ENCODE measurements at places on chromosomes 11 and 22. TPM values are rescaled to one million over a fixed set of nuclear protein-coding genes. Genes with fewer than 3 reads are reported as not detected.

- no peak for DNase-seq
Measured at GRCh38 chr22:20965104-20965887, 1.8 kb upstream of the AIFM3 start.

DNA sequence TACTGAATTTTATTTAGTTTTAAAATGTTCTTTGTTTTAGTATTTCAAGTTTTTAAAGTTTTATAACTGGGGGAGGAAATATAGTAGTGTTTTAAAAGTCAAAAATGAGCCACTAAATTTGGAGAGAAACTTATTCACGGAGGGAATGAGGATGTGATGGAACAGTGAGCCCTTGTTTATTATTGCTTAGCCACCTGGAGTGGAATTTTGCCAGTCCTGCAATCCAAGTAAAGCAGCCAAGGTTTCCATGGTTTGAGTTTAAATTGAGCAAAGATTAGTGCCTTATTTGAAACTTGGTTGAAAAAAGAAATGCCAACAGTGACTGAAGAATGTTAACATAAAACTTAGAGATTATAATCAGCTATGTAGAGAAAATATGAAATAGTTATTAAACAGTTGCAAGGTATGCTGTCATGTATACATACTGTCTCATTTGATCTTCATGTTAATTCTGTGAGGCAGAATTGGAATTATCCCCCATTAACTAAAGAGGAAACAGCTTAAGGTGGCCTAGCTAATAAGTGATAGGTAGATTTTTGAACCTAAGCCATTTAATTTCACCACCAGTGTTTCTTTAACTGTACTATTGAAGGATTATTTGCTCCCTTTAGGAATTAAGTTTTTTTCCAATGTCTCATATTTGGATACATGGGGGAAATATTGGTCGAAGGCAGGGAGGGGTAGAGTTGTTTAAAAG lies 36.4 kb downstream of the SWAP70 start:
- DNase-seq = no peak

The GTSE1 gene
- total RNA-seq = 40.8 TPM

DNA sequence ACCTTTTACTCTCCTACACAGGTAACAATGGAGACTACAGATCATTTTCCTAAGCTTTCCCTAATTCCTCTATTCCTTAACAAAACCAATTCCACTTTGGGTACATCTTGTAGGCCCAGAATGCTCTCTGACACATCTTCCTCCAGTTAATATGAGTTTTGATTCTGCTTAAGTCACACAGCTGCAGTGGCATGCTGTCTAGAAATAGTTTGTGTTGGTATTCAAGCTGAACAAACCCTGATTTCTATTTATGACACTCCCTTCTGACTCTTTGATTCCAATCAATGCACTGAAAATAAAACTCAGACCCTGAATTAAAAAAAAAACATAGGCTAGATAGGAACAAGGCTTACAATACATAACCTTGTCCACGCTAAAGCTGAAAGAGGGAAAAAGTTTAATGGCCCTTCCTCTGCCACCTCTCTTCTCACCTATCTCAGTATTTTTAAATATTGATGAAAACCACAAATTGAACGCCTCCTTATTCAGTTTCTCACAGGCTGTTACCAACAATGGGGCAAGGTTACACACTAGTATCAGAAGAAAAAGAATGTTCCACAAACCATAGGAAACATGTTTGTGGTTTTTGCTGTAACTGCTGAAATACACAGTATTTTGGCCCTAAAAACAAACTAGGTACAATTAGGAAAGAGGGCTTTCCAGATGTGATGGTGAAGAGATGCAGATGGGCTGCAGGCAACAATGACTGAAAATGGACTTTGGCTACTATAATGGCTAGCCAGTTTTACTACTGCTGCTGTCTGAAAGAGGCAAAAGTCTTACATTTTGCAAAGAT lies 35.7 kb upstream of the GAB2 start:
- peak; percentile 62 for DNase-seq

DNA sequence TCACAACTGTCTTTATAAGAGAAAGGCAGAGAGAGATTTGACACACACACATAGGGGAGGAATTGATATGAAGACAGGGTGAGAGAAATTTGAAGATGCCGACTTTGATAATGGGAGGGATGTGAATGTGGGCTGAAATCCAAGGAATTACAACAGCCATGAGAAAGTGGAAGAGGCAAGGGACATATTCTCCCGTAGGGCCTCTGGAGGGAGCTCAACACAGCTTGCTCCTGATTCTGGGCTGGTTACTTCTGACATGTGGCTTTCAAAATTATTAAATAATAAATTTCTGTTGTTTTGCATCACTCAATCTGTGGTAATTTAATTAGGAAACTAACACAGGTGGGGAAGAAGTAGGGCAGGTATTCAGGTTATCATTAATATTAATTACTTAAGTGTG lies 282.9 kb downstream of the LUZP2 start:
- no peak for DNase-seq

- no peak for DNase-seq
Measured at GRCh38 chr11:106974831-106975230, 43.4 kb downstream of the GUCY1A2 start.

DNA sequence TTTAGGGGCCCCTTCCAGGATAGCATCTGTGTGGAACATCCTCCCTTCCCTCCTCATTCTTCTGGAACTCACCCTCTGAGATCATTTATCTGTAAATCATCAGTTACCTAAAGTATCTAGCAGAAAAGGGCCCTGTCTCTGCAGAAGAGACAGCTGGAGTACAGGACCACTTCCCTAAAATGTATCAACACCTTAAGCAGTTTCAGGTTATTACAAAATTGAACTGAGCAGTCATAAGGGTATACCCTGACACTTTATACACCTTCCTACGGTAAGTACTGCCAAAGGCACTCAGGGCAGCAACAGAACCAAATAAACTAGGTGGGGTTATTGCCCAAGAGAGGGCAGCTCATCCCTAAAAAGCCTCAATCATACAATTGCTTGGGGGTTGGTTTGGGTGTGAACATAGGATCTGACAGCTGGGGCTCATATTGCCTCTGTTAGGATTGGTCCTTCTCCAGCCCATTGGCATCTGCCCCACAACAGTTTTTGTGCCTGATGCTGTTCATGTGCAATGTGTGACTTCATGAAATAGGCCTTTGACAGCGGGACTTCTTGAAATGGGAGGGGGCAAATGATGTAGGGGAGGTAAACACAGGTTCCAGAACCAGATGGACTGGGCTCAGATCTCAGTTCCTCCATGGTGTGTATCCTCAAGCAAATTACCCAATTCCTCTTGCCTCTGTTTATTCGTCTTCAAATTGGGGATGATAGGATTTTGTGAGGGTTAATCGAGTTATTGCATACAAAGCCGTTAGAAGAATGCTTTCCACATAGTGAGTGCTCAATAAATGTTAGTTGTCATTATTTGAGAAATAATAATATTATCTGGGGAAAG lies 2.9 kb downstream of the POU2AF3 start:
- DNase-seq = no peak
